ENCODE measurements at places on chromosomes 5 and 9.

DNA sequence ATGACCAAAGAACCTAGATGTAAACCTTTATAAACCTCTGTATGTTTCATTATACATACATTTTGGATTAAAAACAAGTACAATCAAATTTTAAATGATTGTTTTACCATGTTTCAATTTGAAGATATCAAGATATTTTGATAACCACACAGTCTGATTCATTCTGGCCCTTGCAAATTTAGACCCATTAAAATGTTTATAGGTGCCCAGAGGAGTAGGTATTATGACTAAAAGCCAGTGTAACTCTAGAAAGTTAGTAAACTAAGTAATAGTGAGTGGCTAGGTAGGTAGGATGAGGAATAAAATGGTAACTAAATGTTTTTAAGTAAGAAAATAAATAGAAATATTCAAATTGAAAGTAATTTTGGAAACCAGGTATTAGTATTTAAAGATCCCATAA lies 165.5 kb downstream of the PBX3 start:
- no peak for DNase-seq

DNA sequence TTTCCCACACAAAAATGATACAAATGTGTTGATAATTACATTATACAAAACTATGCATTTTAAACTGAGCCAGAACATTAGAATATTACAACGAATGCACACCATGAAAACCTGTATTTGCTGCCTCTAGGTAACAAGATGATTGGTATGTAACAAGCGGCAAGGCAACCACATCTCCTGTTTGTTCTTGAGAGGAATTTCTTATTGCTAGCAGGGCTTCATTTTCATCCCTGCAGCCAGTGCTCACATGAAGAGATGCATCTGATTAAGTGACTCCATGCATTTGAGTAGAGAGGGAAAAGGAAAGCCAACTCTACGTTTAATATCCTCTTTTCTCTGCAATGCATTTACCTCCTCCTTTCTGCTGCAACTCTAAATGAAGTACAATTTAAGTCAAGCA lies 36.6 kb downstream of the FRMD3 start:
- peak; percentile 7 for DNase-seq

- no peak for DNase-seq
These were observed 30.0 kb upstream of the FOXI1 start for GRCh38 chr5:170075696-170076095.

DNA sequence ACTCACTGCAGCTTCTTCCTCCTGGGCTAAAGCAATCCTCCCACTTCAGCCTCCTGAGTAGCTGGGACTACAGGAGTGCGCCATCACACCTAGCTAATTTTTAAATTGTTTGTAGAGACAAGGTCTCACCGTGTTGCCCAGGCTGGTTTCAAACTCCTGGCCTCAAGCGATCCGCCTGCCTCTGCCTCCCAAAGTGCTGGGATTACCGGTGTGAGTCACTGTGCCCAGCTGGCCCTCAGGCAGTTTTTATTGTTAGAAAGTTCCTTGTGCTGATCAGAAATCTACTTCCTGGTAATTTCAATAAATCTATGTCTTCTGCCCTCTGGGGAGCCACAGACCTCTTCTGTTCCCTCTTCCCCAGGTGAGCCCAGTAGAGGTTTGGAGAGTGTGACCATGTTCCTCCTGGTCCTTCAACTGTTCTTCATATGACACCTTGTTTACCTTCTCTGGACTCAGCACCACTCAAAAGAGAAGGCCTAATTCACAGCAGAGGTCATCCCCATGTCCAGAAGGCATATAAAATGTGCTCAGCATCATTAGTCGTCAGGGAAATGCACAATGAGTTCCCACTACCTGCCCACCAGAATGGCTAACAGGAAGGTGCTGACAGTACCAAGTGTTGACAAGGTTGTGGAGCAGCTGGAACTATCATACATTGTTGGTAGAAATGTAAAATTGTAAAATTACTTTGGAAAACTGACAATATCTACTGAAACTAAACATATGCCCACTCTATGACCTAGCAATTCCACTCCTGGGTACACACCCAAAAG lies 10.4 kb downstream of the TMOD1 start:
- DNase-seq, result no peak

GRCh38 chr5:58456486-58456885 lies 3.4 kb downstream of the PLK2 start:
- peak; percentile 23 for DNase-seq

DNA sequence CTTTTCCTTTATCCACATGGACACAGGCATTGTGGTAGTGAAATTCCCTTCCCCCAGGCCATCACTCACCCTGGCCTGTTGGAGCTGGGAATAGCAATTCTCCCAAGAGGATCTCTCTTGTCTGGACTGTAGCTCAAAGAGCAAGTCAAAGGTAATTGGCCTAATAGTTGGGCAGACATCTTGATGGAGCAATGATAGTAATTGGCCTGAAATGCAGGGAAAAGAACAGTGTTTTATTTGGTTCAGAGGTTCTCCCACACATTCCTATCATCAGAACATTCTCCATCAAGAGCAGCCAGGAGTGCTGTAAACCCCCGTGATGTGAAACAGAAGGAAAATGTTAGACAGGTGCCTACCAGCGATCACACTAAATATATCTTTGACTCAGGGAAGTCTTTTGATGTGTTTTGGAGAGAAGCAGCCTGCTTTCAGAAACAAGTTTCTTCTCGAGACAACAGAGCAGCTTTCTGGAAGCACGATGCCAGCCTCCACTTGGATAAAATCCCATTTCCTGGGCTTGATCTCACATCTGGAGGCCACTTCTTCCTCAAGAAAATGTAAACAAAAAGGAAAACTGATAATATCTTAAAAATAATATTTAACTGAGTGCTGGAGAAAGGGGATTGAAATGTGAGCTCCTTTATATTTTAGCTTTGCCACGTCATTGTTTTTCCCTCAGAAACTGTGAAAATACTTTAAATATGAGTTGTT lies 198.1 kb upstream of the WWC1 start:
- no peak for DNase-seq

GRCh38 chr5:1497242-1497777 lies 26.4 kb downstream of the LPCAT1 start:
- no peak for DNase-seq

DNA sequence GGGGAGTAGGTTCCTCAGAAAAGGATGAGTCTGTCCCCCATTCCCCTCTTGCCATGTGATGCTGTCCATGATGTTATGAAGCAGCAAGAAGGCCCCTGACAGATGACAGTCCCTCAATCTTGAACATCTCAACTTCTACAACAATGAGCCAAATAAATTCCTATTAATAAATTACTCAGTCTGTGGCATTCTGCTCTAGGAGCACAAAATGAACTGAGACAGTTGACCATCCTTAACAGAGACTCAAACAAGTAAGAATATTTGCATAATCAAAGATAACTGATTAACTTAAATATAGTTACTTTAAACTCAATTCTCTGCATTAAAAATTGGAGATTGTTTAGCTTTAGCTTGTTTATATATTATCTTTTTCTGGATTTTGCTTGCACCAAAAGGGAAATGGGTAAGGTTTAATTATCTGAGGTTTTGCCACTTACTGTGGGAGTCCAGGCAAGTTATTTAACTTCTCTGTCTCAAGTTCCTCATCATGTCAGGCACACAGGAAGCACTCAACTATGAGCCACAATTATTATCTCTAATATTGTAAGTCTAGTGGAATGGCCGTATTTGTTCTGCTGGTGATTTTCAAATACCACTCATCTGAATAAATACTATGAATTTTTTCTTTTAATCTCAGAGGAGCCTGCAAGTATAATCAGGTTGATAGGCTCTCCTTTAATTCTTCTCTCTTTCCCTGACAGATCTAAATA lies 162.9 kb downstream of the TSSK1B start:
- no peak for DNase-seq

- no peak for DNase-seq
These were observed 2.0 kb downstream of the SNX30 start for GRCh38 chr9:112752334-112753125.

DNA sequence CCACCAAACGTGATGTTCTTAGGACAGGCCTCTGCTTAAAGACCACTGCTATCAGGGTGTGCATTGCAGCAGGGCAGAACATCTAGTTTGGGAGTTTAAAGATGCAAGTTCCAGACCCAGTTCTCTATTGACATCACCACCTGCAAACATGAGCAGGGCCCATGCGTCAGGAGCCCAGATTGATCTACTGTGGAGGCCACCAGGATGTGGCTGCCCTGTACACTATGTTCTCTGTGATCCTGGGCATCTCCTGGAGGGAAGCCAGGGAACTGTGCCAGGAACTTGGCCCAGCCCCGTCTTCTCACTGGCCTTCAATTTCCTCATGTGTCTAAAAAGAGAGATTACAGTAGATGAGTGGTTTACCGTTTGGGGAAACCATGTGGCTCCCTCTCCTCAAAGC lies 87.1 kb downstream of the PDE6A start:
- peak; percentile 80 for DNase-seq

DNA sequence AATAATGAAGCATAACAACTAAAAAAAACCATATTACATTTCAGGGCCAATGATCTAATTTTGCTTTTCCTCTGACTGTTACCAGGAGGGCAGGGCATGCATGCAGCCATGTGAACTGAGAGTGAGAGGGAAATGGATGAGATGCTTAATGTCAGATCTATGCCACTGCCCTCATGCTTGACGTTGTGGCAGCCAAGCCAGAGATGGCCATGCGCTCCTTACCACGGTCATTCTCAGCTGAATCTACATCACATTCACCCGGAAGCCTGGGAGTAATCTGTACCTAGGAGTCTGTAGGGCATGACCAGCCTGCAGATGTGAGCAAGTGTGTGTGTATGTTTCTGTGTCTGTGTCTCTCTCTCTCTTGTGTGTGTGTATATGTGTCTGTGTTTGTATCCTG lies 183.7 kb downstream of the KDM4C start:
- no peak for DNase-seq

GRCh38 chr5:122501089-122501435 lies 189.0 kb downstream of the SNCAIP start:
- DNase-seq, result no peak

- no peak for DNase-seq
These were observed 301.7 kb upstream of the PCSK5 start for GRCh38 chr9:75588808-75589207.

GRCh38 chr5:81021486-81021885 lies 61.3 kb downstream of the RASGRF2 start:
- peak; percentile 45 for DNase-seq

Data from astrocyte of the spinal cord (primary cell).